LHCN-M2 (cell line): ENCODE measurements at places on chromosomes 12 and 14. TPM values are rescaled to one million over a fixed set of nuclear protein-coding genes. Genes with fewer than 3 reads are reported as not detected.

Gene NDUFB1
- 368 and 422 TPM in 2 replicates for total RNA-seq

Gene ARID2
- 12.2 and 12.3 TPM in 2 replicates for total RNA-seq

Gene PNN
- total RNA-seq = 27.5 and 32.2 TPM in 2 replicates

Gene TAS2R46
- 0.11 and 0.13 TPM in 2 replicates for total RNA-seq

Gene SLC10A1
- total RNA-seq = not detected in 2 replicates

Gene VRTN
- total RNA-seq = not detected in 2 replicates

Gene CLBA1
- 9.4 and 10.8 TPM in 2 replicates for total RNA-seq

Gene GALNT16
- total RNA-seq = 5.1 and 5.6 TPM in 2 replicates

Gene LTBP2
- 151 and 211 TPM in 2 replicates for total RNA-seq

Gene OR4K17
- not detected in 2 replicates for total RNA-seq

Gene ZDHHC22
- total RNA-seq = under 0.01 TPM in 1 of 2 replicates, not detected in the other

Gene VASH1
- 0.90 and 1.8 TPM in 2 replicates for total RNA-seq

Gene MANSC1
- 0.23 and 0.26 TPM in 2 replicates for total RNA-seq

Gene LLPH
- total RNA-seq = 21.7 and 23.4 TPM in 2 replicates

Gene FLRT2
- total RNA-seq = 7.5 and 17.6 TPM in 2 replicates

Gene NKX2-1
- not detected in 2 replicates for total RNA-seq

Gene DNAJC22
- total RNA-seq = 1.1 and 1.4 TPM in 2 replicates

Gene SCN8A
- 7.2 and 7.4 TPM in 2 replicates for total RNA-seq

Gene FAM181A
- total RNA-seq = not detected in 2 replicates

Gene PLA2G1B
- total RNA-seq = not detected in 2 replicates

Gene ATF1
- 21.9 and 22.0 TPM in 2 replicates for total RNA-seq

Gene C1S
- total RNA-seq = 14.8 and 26.9 TPM in 2 replicates

Gene SIRT4
- 1.6 and 2.1 TPM in 2 replicates for total RNA-seq

Gene B4GALNT3
- 0.06 and 0.19 TPM in 2 replicates for total RNA-seq

Gene LRRK2
- 1.4 TPM in 2 replicates for total RNA-seq

Gene KRT82
- not detected in 2 replicates for total RNA-seq

Gene POTEM
- total RNA-seq = not detected in 2 replicates

Gene SLIRP
- total RNA-seq = 332 and 483 TPM in 2 replicates

Gene ALX1
- total RNA-seq = not detected in 2 replicates

Gene P2RX2
- total RNA-seq = not detected in 2 replicates

Gene KRT3
- total RNA-seq = not detected in 2 replicates

Gene DHRS7
- total RNA-seq = 57.4 and 59.2 TPM in 2 replicates

Gene TMEM132C
- not detected in 2 replicates for total RNA-seq

Gene LRRIQ1
- total RNA-seq = 0.19 and 0.34 TPM in 2 replicates

Gene HRK
- not detected in 2 replicates for total RNA-seq
